Mesenteric fat pad (tissue), 1 donor: ENCODE measurements at places on chromosomes 5 and 9. TPM values are rescaled to one million over a fixed set of nuclear protein-coding genes. Genes with fewer than 3 reads are reported as not detected.

TNPO1 gene
- 107 TPM for total RNA-seq

SPEF2 gene
- total RNA-seq: 2.3 TPM

DNA sequence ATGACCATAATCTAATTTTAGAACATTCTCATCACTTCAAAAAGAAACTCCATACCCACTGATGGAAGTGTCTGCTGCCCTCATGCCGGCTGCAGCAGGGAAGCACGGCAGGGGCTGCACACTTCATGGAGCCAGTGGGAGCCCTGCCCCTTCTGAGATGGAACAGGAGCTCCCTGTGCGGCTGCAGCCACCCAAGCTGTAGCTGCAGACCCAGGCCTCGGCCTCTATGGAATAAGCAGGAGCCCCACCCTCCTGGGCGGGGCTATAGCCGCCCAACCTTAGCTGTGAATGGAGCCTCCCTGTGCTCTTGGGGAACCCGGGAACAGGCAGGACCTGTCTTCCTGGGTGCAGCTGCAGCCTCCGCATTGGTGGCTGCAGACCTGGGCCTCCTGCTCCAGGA is 128.5 kb downstream of the NUDT12 start:
- DNase-seq: no peak

ERAP2 gene
- 10.7 TPM for total RNA-seq

PLPPR1 gene
- total RNA-seq: not detected

OXCT1 gene
- 46.7 TPM for total RNA-seq

GRCh38 chr9:83932011-83932410 is 10.8 kb upstream of the KIF27 start:
- no peak for DNase-seq

DNA sequence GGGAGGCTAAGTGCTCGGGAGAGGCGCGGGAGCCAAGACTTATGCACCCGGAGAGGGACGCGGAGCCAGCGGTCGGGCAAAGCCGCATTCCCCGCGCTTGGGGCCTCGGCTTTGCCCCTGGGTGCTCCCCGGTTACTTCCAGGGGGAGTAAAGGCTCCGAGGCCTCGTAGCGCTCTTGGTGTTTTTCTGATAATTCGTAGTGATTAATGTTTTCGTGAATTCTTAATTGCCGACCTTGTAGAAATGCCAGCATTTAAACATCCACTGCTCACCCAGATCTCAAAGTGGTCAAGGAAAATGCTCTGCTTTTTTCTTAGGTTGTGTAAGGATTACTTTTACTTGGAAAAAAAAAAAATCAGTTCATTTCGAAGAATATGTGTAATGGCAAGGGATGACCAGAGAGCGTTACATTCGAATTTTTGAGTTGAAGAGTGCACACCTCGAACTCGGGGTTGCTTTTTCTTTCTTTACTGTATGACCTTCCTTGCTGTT is 654 bp upstream of the TUT7 start:
- no peak for DNase-seq

GRCh38 chr5:5278815-5279381 is 138.8 kb downstream of the ADAMTS16 start:
- no peak for DNase-seq

C5orf58 gene
- not detected for total RNA-seq

GRCh38 chr5:140868721-140869554 is at the start of gene PCDHA11:
PCDHA11 (plus strand) TSS chr5:140868957; CDS start chr5:140869104, 147 bp downstream.
- no peak for DNase-seq
